ENCODE measurements at places on chromosomes 6 and 20. TPM values are rescaled to one million over a fixed set of nuclear protein-coding genes. Genes with fewer than 3 reads are reported as not detected.

The TINAG gene
- not detected for total RNA-seq

The BNIP5 gene
- not detected for total RNA-seq

The PNRC1 gene
- total RNA-seq = 91.4 TPM

The POPDC3 gene
- total RNA-seq = 10.9 TPM

The NQO2 gene
- total RNA-seq = 28.1 TPM

The SLC22A7 gene
- total RNA-seq = 0.34 TPM

The PROCR gene
- total RNA-seq = 0.32 TPM

The COL21A1 gene
- total RNA-seq = 0.69 TPM

The CGA gene
- total RNA-seq = not detected

The COL19A1 gene
- total RNA-seq = 0.78 TPM

The CTAGE9 gene
- not detected for total RNA-seq

DNA sequence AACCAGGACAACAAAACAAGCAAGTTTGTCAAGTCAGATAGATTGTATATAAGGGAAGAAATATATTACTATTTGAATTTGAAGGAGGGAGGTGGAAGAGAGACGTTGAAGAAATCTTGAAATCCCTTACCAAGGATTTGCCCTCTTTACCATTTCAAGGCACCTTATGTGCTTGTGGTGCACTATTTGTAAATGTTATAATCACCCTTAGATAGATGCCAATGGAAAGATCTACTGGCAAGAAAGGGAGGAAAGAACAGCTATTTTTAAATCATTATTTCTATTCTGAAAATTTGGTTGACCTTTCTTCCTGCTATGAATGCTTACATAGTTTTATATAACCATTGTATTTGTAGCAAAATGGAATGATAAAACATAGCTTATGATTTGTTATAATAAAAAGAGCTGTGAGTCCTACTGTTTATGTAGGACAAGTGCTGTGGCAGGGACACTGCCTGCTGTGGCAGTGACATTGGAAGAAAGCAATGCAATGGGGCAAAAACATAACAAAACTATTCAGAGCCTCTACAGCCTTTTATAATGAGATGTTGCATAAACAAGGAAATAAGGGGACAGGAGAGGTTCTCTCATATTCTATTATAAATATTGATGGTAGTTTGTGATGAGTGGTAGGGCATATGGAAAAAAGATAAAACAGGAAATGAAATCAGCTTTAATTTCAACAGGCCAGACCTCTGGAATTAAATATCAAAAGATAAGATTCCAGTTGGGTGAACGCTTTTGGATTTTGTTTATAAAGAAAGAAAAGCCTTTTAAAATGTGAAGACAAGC lies 1145.2 kb upstream of the GJE1 start:
- no peak for DNase-seq

DNA sequence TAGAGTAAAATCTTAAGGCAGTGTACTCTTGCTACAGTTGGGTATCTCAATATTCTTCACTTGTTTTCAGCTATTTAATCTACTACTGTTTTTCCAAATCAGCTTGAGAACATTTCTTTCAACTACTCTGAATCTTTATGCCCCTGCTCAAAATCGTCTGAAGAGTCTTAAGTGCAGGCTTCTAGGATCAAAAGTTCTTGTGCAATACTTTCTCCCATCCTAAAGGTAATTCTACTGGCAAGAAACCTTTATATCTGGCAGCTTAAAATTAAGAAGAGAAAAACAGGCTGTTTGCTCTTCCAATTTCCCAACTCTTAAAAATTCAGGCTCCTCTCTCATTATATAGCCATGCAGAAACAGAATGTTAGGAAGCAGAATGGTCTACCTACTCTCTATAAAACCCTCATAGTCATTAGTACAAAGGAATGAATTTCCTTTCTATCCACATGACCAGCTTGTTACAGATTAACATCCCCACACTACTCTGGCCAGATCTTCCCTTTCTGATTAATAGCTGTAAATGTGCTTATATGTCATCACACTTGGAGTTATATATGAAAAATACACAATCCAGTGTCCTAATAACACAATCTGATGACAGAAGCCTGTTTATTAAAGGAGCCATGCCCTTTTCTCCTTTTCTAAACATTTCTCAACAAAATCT lies 122.2 kb upstream of the FAM184A start:
- DNase-seq = no peak

- DNase-seq = no peak
Observed at GRCh38 chr6:12535586-12536314, 180.8 kb upstream of the PHACTR1 start.

- DNase-seq = no peak
Observed at GRCh38 chr6:130206479-130206878, 16.3 kb downstream of the SAMD3 start.

DNA sequence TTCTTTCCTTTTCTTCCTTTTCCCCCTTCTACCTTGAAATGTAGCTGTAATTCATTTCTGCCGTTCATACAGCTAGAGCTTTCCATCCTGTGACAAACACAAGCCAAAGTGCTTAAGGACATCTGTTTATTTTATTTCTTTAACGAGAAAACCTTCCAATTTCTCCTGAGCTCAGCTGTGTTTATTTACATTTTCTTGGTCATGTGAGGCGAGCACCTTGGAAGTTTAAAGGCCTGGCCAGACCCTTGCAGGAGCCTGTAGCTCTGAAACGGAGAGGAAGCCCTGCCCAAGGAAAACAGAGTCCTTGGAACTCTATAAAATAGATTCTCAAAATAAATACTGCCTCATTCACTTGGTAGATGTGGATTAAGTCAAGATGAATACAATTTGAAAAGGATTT lies 223.1 kb downstream of the EYA2 start:
- no peak for DNase-seq

DNA sequence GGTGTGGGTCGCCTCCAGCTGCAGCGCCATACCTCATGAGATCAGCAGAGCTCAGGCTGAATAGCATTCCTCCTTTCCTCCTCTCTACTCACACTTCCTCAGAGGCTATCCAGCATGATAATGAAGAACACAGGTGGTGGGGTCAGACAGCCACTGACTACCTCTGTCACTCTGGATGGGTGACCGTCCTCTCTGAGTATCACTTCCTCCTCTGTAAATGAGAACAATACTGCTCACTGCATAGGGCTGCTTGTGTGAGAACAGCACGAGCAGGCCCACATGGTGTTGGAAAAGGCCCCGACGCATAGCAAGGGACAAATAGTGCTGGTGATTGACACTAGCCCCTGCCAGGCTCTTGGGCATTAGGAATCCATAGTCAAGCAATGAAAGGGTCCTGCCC lies 239.1 kb downstream of the PRKN start:
- no peak for DNase-seq

DNA sequence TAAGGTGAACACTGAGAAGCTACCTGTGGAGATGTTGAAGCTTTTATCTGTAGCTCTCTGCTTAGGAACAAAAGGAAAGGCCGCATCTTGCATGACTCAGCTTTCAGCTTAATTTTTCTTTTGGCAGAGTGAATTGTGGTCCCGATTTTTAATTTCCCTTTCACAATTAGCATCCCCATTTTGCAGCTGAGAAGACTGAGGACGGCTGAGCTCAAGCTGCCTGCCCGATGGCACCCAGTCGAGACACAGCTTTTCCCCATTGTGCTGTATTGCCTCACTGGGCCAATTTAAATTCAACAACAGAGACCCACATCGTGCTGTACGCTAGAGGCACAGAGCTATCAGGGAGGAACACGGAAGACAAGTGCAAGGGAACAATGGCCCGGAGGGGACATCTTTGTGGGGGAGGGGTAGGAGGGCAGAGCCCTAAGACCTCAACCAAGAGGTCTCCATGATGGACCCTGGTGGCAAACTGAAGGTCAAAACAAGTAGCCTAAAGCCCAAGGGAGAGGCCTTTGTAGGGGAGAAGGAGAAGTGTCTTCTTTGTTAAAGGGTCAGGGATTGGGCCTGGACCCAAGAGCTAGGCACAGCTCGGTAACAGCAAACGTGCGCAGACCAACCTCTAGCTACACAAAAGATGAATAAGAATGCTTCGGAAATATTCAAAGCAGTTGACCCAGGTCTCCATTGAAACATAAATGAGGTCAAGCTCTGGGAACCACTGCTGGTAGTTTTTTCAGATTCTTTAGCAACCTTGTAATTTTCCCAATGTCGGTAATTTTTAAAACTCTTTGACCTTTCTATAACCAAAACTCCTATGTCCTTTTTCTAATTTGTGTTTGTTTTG lies 13.3 kb upstream of the QKI start:
- DNase-seq = no peak

DNA sequence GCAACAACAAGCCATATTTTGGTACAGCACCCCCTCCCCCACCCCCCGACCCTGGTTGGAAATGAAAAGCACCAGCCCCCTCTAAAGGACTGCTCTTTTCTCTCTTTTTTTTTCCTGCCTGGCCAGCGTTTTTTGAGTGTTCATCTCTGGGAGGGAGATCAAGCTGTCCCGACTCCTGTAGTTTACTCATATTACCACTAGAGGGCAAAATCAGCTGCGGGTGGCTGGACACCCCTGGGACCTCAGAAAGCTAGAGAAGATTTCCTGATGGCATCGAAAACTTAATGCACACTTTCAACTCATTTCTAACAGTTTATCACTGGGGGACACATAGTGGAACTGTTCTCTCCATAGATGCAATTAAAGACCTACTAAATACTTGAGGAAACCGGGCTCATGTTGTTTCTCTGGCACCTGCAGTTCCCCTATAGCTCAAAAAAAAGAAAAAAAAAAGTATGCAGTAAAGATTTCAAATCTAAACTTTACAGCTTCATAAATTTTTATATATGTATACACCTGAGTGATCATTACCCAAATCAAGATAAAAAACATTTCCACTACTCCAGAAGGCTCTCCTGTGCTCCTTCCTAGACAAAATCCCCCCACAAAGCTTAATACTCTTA lies 24.4 kb downstream of the CNBD2 start:
- peak; percentile 34 for DNase-seq

DNA sequence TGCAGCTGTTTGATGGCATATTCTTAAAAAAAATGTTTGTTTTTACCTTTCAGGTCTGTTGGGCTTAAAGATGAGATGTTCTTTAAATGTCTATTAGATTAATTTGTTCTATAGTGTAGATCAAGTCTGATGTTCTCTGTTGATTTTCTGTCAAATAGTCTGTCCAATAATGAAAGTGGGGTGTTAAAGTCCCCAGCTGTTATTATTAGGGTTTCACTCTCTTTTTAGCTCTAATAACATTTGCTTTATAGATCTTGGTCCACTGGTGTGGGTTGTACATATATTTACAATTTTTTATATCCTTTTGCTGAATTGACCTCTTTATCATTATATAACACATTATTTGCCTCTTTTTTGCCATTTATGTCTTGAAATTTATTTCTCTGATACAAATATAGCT lies 11.0 kb upstream of the ZNF337 start:
- DNase-seq = no peak

DNA sequence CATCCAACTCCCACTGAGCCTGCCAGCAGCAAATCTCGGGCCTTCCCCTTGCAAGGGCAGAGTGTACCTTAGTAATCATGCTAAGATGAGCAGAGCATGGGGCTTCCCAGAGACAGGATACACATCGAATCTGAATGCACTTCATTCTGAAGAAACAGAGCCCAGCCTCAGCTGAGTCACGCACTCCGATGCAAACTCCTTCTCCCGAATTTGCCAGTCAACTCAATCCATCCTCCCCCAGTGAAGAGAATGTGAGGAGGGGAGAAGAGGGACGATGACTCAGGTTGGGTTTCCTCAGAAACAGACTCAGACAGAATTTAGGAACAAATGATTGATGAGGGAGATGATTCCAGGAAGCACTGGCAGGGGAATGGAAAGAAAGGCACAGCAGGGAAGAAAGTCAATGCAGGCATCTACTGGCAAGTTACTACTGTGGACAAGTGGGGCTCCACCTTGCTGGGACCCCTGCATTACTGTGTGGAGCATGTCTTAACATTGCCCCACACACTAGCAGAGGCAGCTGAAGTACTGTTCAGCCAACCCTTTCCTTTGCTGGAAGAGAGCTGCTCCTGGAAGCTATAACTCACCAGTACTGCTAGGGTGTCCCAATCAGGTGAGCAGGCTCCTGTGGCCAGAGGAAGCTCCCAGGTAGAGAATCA lies 251.6 kb downstream of the ADGB start:
- no peak for DNase-seq

GRCh38 chr6:39350723-39351505 lies 28.4 kb upstream of the KCNK16 start:
- DNase-seq = no peak

GRCh38 chr20:62727584-62728027 lies 19.0 kb downstream of the NTSR1 start:
- no peak for DNase-seq

DNA sequence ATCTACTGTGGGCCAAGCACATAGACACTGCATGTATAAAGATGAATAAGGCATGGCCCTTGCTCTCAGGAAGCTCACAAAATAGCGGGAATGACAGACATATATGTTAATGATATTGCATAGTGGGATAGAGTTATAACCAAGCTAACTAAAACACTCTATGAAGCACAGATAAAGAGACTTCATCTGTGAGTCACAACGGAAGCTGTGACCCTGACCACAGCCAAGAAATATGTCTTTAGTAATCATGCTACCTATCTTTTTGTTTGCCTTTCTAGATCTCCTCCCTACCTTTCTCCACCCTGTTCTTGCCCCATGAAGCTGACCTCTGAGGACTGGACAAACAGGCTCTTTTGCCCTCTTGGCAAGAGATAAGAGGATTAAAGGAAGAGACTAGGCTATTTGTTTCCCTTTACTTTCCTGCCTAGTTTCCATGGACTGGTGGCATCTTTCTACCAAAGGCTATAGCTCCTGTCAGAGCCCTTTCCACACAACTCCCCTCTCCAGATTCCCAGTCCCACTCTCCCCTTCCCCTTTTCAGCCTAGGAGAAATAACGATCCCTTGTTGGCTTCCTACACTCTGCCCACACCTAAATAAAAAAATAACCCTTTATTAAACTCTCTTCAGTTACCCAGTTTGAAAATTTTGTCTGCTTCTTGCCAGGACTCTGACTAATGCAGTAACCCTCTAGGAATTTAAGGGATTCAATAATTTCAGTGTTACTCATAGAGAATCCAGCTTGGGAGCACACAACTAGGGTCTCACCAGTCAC lies 504.9 kb upstream of the MARCKS start:
- no peak for DNase-seq

GRCh38 chr6:34047913-34048867 lies 97.7 kb downstream of the GRM4 start:
- no peak for DNase-seq

GRCh38 chr6:106747139-106747538 lies 117.8 kb downstream of the QRSL1 start:
- DNase-seq = no peak
